Tibial nerve (tissue), 4 donors: ENCODE measurements at places on chromosomes 7 and 10. TPM values are rescaled to one million over a fixed set of nuclear protein-coding genes. Genes with fewer than 3 reads are reported as not detected.
A peak's percentile ranks its signal among the peaks of the same experiment; 100 is the strongest.

The SRRM3 gene
- total RNA-seq: 2.7 TPM

The NME8 gene
- total RNA-seq: not detected

The AGBL3 gene
- 1.3 TPM for total RNA-seq

DNA sequence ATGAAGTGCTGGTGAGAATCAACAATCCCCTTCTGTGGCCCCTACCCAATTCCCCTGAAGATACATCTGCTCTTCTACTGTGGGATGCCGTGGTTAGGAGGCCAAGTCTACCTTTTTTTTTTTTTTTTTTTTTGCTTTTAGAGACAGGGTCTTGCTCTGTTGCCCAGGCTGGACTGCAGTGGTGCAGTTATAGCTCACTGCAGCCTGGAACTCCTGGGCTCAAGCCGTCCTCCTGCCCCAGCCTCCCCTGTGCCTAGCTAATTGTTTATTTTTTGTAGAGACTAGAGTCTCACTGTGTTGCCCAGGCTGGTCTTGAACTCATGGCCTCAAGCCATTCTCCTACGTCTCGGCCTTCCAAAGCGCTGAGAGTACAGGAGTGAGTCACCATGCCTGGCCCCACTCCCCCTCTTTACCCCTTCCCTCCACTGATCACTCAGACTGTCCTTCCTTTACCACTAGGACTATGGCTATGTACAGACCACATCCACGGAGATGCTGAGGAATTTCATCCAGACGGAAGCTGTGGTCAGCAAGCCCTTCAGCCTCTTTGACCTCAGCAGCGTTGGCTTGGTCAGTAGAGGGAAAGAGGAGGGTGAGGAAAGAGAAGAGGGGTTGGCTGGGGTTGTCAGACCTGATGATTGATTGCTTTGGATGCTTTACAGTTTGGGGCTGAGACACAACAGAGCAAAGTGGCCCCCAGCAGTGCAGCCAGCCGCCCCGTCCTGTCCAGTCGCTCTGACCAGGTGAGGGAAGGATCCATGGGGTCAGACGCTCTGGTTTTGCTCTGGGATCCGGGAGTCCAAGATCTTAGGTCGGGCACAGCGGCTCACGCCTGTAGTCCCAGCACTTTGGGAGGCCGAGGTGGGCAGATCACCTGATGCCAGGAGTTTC is 1.8 kb downstream of the AP4M1 start:
- DNase-seq: no peak
- H3K27ac ChIP-seq: no peak overlapping the region
- H3K4me3 ChIP-seq: no peak overlapping the region
- peaks cover 32% of the 10 kb centered on the region for H3K4me1 ChIP-seq
- H3K27me3 ChIP-seq: no peaks in the 10 kb centered on the region

GRCh38 chr10:55495555-55495954 is 694.5 kb upstream of the PCDH15 start:
- H3K27me3 ChIP-seq: no peaks in the 10 kb centered on the region
- no peak overlapping the region for H3K27ac ChIP-seq
- no peak overlapping the region for H3K4me3 ChIP-seq
- no peaks in the 10 kb centered on the region for H3K4me1 ChIP-seq

The STK32C gene
- 15.3 TPM for total RNA-seq

GRCh38 chr7:43586251-43586900 is 3.5 kb downstream of the STK17A start:
- DNase-seq: no peak
- H3K27ac ChIP-seq: no peak overlapping the region
- H3K4me1 ChIP-seq: peaks cover 39% of the 10 kb centered on the region
- no peak overlapping the region for H3K4me3 ChIP-seq

GRCh38 chr10:49312246-49312869 is 13.4 kb downstream of the C10orf71 start:
- no peak overlapping the region for H3K4me3 ChIP-seq
- no peaks in the 10 kb centered on the region for H3K4me1 ChIP-seq
- H3K27ac ChIP-seq: no peak overlapping the region
- H3K27me3 ChIP-seq: no peaks in the 10 kb centered on the region
- no peak for DNase-seq

DNA sequence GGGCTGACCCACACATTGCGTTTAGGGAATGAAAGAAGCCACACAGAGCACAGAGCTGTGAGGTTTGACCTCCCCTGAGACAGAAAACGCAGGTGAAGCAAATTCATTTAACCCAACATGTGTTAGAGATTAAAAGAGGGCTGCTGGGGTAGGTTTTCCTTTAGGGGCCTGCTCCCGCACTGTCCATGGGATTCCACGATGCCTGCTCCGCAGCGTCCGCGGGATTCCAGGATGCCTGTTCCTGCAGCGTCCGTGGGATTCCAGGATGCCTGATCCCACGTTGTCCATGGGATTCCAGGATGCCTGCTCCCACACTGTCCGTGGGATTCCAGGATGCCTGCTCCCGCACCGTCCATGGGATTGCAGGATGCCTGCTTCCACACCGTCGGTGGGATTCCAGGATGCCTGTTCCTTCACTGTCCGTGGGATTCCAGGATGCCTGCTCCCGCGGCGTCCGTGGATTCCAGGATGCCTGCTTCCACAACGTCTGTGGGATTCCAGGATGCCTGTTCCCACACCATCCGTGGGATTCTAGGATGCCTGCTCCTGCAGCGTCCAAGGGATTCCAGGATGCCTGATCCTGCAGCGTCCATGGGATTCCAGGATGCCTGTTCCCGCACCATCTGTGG is 78.7 kb downstream of the VIPR2 start:
- H3K4me1 ChIP-seq: no peaks in the 10 kb centered on the region
- no peak for DNase-seq
- no peaks in the 10 kb centered on the region for H3K36me3 ChIP-seq

GRCh38 chr7:74083117-74083876 is at the start of gene LIMK1:
LIMK1 (plus strand) TSS chr7:74083804; CDS start chr7:74083991, 187 bp downstream.
- no peaks in the 10 kb centered on the region for H3K27me3 ChIP-seq
- H3K36me3 ChIP-seq: peaks cover 20% of the 10 kb centered on the region
- peaks cover 18% of the 10 kb centered on the region for H3K4me1 ChIP-seq
- peak within 1 kb of the TSS; percentile 73 for H3K4me3 ChIP-seq
- peak within 1 kb of the TSS; percentile 77 for H3K27ac ChIP-seq
- peak; percentile 58 for DNase-seq

GRCh38 chr10:125756853-125757487 is 18.7 kb downstream of the MMP21 start:
- no peaks in the 10 kb centered on the region for H3K27me3 ChIP-seq
- no peak overlapping the region for H3K4me3 ChIP-seq
- no peaks in the 10 kb centered on the region for H3K4me1 ChIP-seq
- peaks cover 3% of the 10 kb centered on the region for H3K36me3 ChIP-seq
- no peak overlapping the region for H3K27ac ChIP-seq

- no peak overlapping the region for H3K27ac ChIP-seq
- no peak overlapping the region for H3K4me3 ChIP-seq
- no peaks in the 10 kb centered on the region for H3K36me3 ChIP-seq
- H3K27me3 ChIP-seq: no peaks in the 10 kb centered on the region
Observed at GRCh38 chr10:22959292-22959691, 31.4 kb downstream of the ARMC3 start.

DNA sequence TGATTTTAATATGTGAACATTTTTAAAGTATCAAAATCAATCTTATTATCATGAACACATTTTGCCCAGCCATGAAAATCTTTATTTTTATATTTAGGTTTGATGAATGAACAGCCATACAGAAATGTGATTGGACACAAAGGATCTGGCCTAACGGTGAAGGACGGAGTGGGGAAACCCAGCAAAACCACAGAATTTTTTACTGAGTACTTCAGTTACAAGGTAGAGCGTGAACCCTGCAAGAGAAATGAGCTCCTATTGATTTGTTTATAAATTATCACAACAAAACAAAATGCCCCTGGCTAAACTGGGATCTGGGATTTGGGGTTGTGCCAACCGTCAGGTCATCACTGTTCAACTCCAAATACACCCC is 118.8 kb downstream of the JAZF1 start:
- no peak for DNase-seq
- no peaks in the 10 kb centered on the region for H3K4me1 ChIP-seq
- H3K27ac ChIP-seq: no peak overlapping the region
- no peaks in the 10 kb centered on the region for H3K36me3 ChIP-seq
- H3K27me3 ChIP-seq: no peaks in the 10 kb centered on the region

GRCh38 chr7:41107330-41107937 is 595.5 kb downstream of the INHBA start:
- H3K27me3 ChIP-seq: no peaks in the 10 kb centered on the region
- no peaks in the 10 kb centered on the region for H3K4me1 ChIP-seq
- H3K4me3 ChIP-seq: no peak overlapping the region
- H3K27ac ChIP-seq: no peak overlapping the region
- DNase-seq: no peak

GRCh38 chr10:112052166-112052565 is 131.4 kb downstream of the GPAM start:
- H3K4me3 ChIP-seq: no peak overlapping the region
- no peaks in the 10 kb centered on the region for H3K4me1 ChIP-seq

GRCh38 chr7:143375298-143376034 is 5.7 kb upstream of the ZYX start:
- peak overlapping the region; percentile 66 for H3K27ac ChIP-seq
- no peak for DNase-seq
- peaks cover 4% of the 10 kb centered on the region for H3K4me1 ChIP-seq
- H3K27me3 ChIP-seq: no peaks in the 10 kb centered on the region
- H3K36me3 ChIP-seq: no peaks in the 10 kb centered on the region
- no peak overlapping the region for H3K4me3 ChIP-seq

DNA sequence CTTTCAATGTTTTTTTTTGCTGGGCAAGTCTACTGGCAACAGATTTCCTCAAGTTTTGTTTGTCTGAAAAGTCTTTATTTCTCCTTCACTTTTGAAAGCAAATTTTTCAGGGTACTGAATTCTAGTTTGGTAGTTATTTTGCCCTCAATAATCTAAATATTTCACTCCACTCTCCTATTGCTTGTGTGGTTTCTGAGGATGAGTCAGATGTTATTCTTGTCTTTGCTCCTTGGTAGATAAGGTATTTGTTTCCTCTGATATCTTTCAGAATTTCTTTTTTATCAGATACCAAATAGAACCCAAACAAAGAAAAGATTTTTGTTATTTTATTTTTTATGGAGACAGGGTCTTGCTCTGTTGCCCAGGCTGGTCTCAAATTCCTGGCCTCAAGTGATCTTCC is 99.2 kb upstream of the MALRD1 start:
- no peak overlapping the region for H3K27ac ChIP-seq
- no peak for DNase-seq
- no peaks in the 10 kb centered on the region for H3K36me3 ChIP-seq

- no peaks in the 10 kb centered on the region for H3K27me3 ChIP-seq
- no peak for DNase-seq
- H3K27ac ChIP-seq: no peak overlapping the region
- no peaks in the 10 kb centered on the region for H3K4me1 ChIP-seq
- H3K4me3 ChIP-seq: no peak overlapping the region
Observed at GRCh38 chr7:100974021-100974420, 4.7 kb downstream of the MUC12 start.

The PSPH gene
- total RNA-seq: 14.9 TPM
